ENCODE measurements at places on chromosomes 2 and 18. TPM values are rescaled to one million over a fixed set of nuclear protein-coding genes. Genes with fewer than 3 reads are reported as not detected.

GULP1 gene
- 32.4 TPM for total RNA-seq

PCARE gene
- total RNA-seq: not detected

ANKRD30B gene
- 0.44 TPM for total RNA-seq

RUFY4 gene
- total RNA-seq: not detected

SULT1C2 gene
- 0.86 TPM for total RNA-seq

ST8SIA5 gene
- not detected for total RNA-seq

SETBP1 gene
- 4.0 TPM for total RNA-seq

BABAM2 gene
- 57.3 TPM for total RNA-seq

ADCYAP1 gene
- not detected for total RNA-seq

GRCh38 chr18:55314031-55314430 lies 274.0 kb downstream of the TCF4 start:
- DNase-seq: no peak

DNA sequence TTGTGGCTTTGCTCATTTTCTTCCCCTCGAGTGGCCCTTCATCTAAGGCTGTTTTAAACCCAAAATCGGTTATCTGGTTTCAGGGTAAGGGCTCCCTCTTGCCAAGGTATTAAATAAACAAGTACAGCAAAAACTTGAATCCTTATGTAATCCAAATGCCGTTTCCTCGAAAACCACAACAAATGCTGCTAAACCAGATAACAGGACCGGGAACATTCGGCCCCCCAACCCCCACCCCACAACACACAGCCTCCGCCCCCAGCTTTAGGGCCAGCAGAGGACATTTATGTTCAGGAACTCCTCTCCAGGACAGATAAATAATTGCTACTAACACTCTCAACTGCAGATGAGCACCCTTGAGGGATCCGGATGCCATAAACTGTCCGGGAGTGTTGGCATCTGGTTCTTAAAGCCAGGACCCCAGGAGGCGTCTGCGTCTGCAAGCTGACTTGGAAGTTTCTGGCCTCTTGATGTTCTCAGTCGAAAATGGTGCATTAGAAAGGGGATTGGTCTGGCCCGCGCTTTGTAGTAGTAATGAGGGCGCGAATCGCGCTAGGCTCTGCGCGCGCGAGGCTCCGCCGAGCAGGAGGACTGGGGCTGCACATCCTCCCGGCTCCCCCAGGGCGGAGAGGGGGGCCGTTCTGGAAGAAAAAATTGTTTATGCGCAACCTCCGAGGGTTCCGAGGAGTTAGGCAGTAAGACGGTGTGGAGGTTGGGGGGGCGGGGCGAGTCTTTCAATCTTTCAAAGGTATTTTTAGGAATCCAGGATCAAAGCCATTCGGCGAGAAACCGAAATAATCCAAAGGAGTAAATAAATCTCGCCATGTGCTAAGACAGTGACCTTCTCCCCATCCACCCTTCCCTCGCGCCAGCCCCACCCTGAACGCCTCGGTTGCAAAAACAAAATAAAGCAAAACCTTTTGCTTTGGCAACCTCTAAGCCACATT lies 3.9 kb upstream of the ID2 start:
- DNase-seq: peak; percentile 73

DNA sequence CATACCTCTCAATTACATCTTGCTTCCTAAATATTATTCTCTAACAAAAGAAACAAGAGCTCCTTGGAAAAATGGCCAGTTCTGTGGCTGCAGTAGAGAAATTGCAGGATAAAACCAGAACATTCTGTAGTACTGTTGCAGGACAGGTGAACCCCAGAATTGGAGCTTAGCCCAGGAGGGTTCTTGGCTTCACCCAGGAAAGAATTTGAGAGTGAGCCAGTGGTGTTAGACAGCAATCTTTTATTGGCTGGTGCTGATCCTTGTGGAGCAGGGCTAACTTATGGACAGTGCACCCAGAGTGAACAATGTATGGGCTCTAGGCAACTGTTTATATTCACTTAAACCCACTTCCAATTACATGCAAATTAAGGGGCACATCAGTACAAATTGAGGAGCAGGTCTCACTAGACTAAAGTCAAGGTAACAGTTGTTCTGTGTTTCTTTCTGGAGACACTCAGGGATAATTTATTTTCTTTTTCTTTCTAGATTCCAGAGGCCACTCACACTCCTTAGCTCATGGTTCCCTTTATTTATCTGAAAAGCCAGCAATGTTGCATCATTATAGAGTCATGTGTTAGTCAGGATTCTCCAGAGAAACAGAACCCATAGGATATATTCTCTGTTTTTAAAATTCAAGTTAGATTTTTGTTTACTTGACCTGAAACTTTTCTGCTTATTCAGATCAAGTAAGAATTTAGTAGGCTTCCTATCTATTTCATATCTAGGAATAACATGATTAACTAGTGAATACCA lies 348.1 kb downstream of the CCDC85A start:
- DNase-seq: no peak

- no peak for DNase-seq
These were observed 47.2 kb downstream of the SLC14A2 start for GRCh38 chr18:45662468-45662867.

- no peak for DNase-seq
These were observed 70.5 kb upstream of the TFCP2L1 start for GRCh38 chr2:121355488-121355887.

DNA sequence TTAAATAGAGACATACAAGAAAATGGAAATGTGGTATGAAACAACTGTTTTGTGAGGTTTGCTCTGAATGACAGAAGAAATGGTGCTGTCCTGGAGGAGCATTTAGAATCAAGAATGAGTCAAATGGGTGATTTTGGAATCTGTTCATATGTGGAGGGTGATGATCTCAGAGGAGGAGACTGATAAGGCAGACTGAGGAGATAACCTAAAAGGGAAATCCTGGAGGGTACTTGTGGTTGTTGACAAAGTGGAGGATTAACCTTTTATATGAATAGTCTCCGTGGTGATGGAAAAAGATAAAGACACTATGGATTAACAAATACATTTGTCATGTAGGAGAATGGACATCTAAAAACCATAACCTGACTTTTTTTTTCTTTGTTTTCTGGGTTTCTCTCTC lies 74.1 kb downstream of the MMADHC start:
- no peak for DNase-seq

DNA sequence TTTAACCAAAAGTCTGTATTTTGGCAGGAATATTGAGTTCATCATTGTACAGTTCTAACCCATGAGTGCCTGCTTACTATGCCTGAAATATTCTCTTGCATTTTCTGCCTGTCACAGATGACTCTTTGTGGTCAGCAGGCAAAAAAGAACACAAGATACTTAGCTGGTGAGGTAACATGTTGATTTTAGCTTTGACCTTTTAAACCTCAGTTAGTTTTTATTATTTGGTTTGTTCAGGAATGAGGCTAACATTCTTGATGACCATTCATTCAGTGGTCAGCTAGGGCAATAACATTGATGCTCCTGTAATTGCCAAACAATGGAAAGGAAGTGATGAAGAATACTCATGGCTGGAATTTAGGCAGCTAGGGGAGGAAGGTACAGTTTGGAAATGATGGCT lies 491.2 kb downstream of the PIK3C3 start:
- DNase-seq: peak; percentile 2

- DNase-seq: no peak
These were observed 86.9 kb downstream of the LTBP1 start for GRCh38 chr2:33033606-33034081.

GRCh38 chr2:240814946-240815760 lies 4.9 kb downstream of the KIF1A start:
- DNase-seq: no peak

- no peak for DNase-seq
These were observed 9.0 kb downstream of the TM4SF20 start for GRCh38 chr2:227370092-227370491.

DNA sequence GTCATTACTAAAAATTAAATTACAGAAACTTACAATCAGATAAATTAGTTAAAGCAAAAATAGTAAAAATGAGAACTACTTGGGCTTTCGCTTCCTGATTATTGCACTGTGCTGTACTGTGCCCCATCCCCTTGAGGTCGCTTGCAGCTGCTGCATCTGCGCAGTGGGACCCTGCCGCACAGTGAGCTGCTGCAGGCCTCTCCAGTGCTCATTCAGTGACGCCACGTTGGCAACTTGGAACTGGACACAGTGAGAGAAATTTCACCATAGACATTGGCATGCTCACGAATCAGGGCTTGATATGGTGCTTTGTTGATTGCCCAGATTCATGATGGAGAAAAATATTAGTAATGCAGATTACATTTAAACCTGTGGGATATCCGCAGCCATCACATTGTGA lies 290.8 kb upstream of the MYT1L start:
- DNase-seq: no peak

DNA sequence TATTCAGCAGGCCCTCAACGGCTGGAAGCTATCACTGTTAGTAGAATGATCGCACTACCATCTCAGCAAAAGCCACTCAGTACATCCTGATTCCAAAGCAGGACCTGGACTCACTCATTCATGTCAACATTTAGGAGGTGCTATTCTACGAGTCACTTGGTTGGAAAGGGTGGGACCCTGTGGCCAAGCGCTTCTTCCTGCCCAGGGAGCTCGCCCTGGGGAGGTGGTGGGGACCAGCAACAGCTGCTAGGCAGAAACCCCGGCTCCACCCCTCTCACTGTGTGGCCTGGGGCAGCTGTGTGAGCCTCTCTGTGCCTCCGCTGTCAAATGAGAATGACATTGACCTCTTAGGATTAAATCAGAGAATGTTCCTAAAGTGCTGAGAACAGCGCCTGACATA lies 231.4 kb downstream of the EIPR1 start:
- no peak for DNase-seq

- DNase-seq: no peak
These were observed 309.2 kb downstream of the NRXN1 start for GRCh38 chr2:50722776-50723175.

GRCh38 chr18:5475267-5475666 lies 68.5 kb downstream of the EPB41L3 start:
- no peak for DNase-seq

GRCh38 chr2:10501451-10501961 lies 53.4 kb upstream of the ODC1 start:
- no peak for DNase-seq

DNA sequence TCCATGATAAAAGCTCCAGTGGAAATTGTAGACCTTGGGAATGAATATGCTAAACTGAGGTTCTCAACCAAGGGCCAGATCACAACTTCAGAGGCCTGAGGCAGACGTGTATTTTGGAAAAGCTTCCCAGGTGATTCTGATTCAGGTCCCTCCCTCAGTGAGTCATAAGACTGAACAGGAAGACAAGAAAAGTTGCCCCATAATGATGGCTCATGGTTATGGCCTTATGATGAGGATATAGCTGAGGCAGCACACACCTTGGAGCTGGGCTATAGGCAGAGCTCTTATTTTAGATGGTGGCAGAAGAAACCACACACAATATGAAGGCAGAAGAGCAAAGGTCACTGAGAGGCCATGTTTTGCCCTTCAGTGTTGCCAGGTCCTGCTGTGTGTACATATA lies 9.6 kb downstream of the ANTXR1 start:
- no peak for DNase-seq

GRCh38 chr18:10475654-10476291 lies 21.3 kb downstream of the APCDD1 start:
- DNase-seq: no peak

- no peak for DNase-seq
These were observed 44.9 kb upstream of the SMIM21 start for GRCh38 chr18:75472396-75472795.
